ENCODE measurements at places on chromosomes 1 and 21.

DNA sequence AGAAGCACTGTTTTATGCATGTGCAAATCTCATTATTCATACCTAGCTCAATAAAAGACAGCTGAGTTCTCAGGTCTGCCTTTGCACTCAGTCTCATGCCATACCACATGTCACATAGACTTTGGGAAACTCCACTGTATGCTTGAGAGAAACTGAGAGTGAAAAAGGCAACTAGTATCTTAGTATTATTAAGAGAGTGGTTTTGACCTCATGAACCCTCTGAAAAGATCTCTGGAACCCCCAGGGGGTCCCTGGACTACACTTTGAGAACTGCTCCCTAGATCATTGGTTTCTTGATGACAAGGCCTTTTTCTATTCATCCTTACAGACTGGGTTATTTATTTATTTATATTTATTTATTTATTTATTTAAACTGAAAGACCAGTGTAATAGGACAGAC is 3.7 kb upstream of the RHEX start:
- no peak for DNase-seq

DNA sequence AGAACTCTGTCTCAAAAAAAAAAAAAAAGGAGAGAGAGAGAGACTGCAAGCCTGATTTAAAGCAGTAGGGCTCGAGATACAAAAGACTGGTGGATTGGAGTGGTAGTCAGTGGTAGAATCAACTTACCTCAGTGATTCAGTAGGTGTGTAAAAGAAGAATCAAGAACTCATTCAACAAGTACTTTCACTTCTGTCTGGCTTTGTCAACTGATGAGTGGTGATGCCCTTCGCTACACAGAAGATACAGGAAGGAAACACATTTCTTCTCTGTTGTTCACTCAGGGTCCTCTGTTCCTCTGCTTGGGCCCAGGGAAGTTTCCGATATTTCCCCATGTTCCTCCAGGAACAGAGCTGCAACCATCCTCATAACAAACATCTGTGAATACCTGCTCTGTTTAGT is 68.6 kb upstream of the COG2 start:
- DNase-seq: no peak

DNA sequence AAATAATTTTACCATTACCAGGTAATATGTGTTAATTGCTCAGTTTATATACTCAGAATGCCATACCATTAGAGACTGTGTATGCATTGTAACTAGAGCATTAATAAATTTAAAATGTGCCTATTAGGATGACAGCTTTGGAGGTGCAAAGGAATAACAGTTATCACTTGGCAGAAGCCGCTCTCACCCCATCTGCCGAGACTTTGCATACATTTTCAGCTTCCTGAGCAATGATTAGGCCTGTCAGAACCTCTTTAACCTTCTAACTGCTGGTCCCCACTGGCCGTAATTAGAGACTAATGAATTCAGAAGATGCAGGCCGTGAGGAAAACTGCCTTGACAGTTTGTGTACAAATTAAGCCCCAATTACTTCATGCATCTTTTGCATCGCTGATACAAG is 158.0 kb upstream of the PROX1 start:
- no peak for DNase-seq

DNA sequence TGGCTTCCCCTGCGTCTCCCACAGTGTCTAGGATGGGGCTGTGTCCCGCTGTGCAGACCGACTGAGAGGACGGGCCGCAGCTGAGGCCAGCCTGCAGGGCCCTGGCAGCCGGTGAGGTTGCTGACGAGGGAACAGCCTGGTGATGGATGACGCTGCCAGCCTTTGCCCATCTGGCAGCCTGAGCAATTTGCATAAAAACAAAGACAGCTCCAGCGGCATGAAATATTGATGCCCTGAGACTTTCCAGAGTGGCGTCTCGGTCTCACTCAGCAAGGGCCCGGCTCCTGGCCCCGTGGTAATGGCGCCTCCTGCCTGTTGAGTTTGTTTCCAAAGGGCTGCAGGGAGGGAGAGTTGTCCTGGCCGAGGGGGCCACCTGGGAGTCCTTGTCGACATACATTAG is 19.1 kb upstream of the KCNA10 start:
- no peak for DNase-seq

GRCh38 chr1:245248231-245248731 is 93.5 kb downstream of the KIF26B start:
- DNase-seq: no peak

DNA sequence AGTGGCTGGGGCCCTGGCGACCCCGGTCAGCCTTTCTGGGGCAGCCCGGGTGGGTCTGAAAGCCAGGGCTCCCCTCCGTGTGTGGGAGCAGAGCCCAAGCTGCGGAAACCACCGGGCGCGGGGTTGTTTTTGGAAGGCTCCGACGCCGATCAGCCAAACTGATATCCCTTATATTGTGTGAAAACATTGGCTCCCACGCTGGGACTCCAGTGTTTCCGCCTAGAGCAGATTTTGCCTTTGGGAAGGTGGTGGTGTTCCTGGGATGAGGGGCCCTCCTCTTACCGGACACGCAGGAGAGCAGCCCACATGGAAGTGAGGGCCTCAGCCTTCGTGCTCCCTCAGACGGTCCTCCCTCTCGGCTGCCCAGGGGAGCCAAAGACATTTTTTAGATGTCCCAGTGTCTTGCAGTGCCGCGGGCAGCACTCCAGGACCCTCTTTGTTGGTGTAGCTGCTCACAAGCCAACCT is 54.3 kb downstream of the NGF start:
- DNase-seq: no peak

DNA sequence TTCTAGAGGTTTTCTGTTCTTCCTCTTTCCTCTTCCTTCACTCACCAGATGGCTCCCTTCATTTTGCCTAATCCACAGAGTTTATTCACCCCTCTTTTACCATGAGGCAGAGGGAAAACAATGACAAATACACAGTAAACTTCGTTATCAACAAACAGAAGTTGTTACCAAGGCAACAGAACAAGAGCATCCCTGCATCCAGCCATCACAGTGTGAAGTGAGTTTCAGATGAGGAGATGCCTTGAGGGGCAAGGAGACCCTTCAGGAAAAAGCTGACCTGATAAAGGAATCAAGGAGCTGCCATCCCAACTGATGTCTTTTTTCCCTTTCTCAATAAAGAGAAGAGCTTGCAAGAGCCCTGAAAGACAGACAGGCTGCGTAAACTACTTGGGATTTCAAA is 195.3 kb downstream of the BRINP2 start:
- no peak for DNase-seq

DNA sequence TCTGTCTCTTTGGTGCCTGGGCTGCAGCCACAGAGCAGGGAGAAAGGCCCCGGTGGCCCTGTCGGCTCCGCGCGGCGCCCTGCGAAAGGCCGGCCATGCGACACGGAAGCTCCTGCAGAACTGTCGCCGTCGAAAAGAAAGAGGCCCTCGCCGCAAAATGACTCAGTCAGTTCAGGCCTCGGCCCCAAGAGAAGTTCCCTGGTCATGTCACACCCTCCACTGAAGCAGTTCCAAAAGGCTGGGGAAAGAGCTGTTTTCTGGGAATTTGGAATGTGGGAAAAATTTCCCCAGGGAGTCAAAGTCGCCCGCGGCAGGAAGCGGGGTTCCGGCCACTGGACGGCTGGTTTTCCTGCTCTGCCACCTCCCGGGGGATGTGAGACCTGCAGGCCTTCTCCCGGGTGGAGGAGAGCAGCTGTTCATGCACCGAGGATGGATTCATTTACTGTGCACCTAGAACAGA is 115.8 kb upstream of the ZNF678 start:
- no peak for DNase-seq

GRCh38 chr1:10768552-10768951 is 27.9 kb downstream of the CASZ1 start:
- DNase-seq: no peak

GRCh38 chr1:8503842-8504241 is 185.9 kb downstream of the SLC45A1 start:
- DNase-seq: no peak

DNA sequence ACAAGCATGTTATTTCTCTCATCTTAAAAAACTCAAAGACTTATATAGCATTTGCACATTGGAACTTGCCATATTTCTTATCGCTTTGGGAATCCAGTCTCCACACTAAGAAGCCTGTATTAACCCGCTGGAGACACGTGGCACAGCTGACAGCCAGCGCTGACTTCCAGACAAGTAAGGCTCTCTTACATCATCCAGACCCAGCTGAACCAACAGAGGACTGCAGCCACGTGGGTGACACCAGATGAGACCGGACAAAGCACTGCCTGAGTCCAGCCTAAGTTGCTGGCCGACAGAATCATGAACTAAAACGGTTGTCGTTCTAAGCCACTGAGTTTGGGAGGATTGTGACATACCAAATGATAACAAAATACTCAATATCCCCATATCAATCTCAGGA is 6.3 kb upstream of the CD247 start:
- no peak for DNase-seq

GRCh38 chr1:108208724-108209446 is 8.7 kb upstream of the SLC25A24 start:
- no peak for DNase-seq

DNA sequence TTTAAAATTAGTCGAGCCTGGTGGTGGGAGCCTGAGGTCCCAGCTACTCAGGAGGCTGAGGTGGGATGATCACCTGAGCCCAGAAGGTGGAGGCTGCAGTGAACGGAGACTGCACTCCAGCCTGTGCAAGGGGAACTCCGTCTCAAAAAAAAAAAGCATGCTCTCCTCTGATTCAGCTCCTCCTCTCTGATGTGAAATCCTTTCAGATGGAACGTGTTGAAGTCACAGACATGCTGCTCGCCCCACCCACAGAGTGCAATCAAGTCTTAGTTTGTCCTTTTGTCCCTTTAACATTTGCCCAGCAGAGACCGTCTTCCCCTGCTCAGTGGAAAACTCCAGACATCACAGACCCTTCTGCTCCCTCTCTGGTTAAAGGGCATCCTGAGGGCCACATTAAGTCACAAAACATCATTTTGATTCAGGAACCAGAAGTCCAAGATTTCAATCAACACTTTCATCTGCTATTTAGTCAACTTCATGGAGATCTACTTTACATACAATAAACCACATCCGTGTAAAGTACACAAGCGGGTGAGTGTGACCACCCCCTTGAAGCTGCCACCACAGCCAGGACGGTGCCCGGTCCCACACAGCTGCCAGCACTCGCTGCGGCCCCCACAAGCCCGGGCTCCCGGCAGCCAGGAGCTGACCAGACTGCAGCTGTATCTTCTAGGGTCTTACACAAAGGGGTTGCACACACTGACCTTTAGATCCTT is 18.9 kb upstream of the RNF223 start:
- DNase-seq: no peak

- no peak for DNase-seq
These were observed 21.3 kb downstream of the PRDM15 start for GRCh38 chr21:41857771-41858300.

DNA sequence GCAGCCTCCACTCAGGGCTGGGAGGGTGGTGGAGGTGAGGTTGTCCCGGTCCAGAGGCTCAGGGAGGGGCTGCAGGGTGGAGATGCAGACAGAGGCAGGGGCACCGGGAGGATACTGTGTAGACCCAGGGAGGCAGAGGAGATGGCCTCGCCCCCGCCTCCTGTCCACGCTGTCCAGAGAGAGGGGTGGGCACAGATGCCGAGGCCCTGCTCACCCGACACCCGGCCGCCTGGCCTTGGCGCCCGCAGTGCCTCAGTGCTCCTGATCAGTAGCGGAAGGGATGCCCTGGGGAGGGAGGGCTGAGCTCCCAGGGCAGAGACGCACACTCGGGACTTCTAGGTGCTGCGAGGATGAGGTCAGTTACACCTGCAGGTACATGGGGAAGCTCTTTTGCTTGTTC is 102.7 kb upstream of the TTC34 start:
- DNase-seq: no peak

- no peak for DNase-seq
These were observed 100.5 kb downstream of the UBR4 start for GRCh38 chr1:19109545-19109944.

DNA sequence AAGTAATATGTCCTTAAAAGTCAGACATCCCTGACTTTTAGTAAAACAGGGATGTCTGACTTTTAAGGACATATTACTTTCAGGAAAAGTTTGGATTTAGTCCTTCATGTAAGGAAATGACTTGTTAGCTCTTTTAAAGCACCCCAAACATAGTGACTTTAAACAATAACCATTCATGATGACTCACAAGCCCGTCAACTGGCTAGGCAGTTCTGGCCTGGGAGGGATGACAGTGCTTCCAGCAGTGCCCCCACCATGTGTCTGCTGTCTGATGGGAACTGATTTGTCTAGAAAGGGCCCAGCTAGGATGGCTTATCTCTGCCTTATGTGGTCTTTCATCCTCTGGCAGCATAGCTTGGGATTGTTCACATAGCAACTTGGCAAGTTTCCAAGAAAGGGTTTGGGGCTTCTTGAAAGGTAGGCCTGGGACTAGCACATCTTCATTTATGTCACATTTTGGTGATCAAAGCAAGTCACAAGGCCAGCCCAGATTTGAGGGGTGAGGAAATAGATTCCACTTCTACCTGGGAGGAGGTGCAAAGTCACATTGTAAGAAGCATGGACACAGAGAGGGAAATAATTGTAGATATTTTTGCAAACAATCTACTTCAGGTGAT is 143.5 kb downstream of the C1orf94 start:
- no peak for DNase-seq

DNA sequence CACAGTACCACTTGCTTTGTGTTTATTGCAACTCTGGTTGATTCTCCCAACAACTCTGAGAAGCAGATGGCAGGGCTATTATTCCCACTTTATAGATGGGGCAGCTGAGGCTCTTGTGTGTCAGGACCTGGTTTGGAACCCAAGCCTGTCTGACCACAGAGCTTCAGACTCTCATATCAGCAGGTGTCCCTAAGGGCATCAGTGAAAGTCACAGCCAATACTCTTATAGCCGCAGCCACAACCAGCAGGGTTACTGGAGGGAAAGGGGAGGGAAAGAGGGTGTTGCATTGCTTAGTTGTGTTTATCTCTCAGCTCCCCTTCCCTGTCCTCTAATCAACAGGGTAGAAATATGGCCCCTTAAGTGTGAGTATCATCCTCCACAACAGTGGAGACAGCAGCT is 304.0 kb downstream of the RRAGC start:
- DNase-seq: no peak

- no peak for DNase-seq
These were observed 3.0 kb upstream of the PDC start for GRCh38 chr1:186463926-186464325.

DNA sequence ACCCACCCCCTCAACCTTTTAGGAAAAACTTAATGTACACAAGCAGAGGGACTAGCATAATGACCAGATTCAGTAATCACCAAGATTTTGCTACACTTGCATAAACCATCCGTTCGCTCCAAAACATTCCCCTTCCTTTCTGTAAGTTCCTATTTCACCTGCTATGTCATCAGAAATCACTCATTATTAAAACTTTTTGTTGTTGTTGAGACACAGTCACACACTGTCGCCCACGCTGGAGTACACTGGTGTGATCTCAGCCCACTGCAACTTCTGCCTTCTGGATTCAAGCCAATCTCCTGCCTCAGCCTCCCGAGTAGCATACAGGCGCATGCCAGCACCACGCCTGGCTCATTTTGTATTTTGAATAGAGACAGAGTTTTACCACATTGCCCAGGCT is 3.4 kb downstream of the MRPL20 start:
- no peak for DNase-seq

DNA sequence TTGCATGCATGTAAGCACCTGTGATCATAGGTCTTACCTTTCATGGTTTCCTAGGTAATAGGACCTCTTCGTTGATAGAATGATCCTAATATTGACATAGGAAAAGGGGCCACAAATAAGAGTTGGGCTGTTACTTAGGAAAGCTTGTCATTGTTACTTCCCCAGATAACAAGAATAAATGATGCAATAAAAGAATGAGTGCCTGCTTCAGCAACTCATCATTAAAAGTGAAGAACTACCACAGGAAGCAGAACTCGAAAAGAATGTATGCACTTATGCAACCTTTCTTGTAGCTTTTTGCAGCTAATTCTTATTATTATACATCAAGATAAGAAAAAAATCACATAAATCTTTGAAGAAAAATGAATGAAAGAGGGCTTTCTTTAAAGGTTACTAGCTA is 548.6 kb downstream of the LTN1 start:
- DNase-seq: no peak
